SK-N-SH (cell line): ENCODE measurements at places on chromosomes 4 and X. TPM values are rescaled to one million over a fixed set of nuclear protein-coding genes. Genes with fewer than 3 reads are reported as not detected.

NDST3 gene
- 1.2 and 1.4 TPM in 2 replicates for polyA plus RNA-seq

KCTD8 gene
- not detected in 2 replicates for polyA plus RNA-seq

SLC16A2 gene
- polyA plus RNA-seq: 10.9 and 13.1 TPM in 2 replicates

UGT2B15 gene
- polyA plus RNA-seq: not detected in 2 replicates

DUX4 gene
- polyA plus RNA-seq: not detected in 2 replicates

DNA sequence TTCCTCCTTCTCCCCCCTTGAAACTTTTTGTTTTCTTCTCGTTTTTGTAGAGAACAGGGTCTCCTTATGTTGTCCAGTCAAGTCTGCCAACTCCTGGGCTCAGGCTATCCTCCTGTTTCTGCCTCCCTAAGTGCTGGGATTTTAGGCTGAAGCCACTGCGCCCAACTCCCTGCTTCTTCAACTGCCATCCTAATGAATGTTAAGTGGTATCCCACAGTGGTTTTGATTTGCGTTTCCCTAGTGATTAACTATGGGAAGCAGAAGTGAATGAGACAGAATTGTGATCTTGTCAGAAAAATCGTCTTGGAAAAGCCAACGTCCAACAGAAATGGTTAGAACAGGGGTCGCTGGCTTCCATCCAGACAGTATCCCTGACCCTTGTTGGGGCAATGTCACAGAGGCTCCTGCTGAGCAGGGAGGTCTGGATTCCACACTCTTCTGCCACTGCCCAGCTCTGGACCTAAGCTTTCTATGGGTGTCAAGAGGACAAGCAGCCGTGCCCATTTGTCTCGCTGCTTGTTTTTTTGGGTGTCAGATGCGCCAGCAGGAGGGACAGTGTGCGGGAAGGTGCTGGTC lies 869 bp upstream of the ADD1 start:
- DNase-seq: peak; percentile 19

DNA sequence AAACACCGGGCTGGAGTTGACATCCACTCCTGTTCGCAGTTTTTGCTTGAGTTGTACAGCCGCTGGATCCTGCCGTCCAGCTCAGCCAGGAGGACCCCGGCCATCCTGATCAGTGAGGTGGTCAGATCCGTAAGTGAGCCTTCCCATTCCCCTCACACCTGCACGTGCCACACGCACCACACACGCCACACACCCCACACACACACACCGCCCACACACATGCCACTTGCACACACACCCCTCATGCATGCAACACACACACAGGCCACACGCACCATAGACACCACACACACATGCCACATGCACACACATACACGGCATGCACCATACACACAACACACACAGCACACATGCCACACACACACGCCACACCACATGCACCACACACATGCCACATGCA lies 20.1 kb upstream of the MSANTD1 start:
- no peak for DNase-seq

DNA sequence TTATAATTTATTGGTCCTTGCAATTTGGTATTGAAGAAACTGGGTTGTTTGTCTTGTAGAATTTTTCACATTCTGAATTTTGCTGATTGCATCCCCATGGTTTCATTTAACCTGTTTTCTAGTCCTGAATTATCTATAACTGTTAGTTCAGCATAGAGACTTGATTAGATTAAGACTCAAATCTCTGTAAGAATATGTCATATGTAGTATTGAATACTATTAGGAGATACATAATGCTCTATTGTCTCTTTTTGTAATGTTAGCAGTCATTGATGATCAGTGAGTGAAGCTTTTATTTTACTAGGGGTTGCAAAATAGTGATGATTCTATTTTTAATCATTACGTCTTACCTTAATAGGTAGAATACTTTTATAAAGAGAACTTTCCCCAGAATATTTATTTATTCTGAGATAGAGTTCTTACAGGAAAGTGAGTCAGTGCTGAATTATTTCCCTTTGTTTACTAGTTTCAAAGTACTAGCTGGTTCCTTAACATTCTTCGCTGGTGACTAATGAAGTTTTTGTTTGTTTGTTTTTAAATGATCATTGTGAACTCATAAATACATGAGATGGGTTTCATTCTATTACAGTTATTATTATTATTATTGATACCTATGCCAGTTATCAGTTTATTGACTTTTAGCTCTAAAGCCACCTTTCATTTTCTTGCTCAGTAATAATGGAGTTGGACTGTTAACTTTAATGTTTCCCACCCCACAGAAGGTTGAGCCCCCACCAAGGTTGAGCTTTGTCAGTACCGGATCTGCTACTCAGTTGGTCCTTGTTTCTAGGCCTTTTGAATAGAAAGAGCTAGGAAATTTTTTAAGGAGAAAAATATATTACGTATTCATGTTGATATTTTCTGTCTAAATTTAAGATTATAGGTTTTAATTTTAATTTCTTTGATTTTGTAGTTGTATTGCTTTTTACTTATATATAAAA lies 102.3 kb downstream of the LARP1B start:
- no peak for DNase-seq

GRCh38 chr4:156901871-156902270 lies 69.7 kb downstream of the PDGFC start:
- no peak for DNase-seq

GRCh38 chrX:19085666-19086065 lies 36.6 kb downstream of the ADGRG2 start:
- DNase-seq: no peak

GRCh38 chr4:7573576-7574091 lies 138.9 kb upstream of the PSAPL1 start:
- DNase-seq: no peak

GRCh38 chr4:110988722-110989121 lies 365.8 kb upstream of the PITX2 start:
- no peak for DNase-seq

DNA sequence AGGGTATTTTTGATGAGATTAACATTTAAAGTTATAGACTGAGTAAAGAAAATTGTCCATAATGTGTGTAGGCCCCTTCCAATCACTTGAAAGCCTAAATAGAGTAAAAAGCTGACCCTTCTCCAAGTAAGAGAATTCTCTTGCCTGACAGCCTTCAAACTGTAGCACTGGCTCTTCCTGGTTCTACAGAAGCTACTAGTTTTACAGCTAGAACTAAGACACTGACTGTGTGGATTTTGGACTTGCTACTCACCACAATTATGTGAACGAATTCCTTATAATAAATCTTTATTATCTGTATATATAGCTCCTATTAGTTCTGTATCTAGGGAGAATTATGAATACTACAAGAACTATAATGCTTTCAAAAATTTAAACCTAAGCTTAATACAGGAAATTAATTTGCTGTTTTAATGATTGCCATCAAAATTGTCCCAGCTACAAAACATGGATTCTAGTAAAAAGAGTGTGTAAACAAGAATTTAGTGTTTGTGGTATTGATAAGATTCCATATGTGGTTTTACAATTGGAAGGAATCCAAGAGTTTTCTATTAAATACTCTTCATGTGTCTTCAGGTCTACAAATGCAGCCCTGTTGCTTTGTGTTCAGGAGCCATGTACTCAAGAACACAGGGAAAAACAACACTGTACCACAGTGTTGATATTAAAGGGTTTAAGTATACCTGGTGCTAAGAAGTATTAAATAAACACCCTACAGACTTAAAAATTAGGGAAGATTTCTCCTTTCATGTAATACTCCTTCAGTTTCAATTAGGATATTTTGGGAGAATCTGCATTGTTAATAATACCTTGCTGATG lies 366.5 kb downstream of the CXXC4 start:
- DNase-seq: no peak
